ENCODE measurements at places on chromosomes 16 and 17. TPM values are rescaled to one million over a fixed set of nuclear protein-coding genes. Genes with fewer than 3 reads are reported as not detected.

The FNDC8 gene
- not detected for total RNA-seq

The SEPTIN1 gene
- total RNA-seq, result 162 TPM

The GNG13 gene
- total RNA-seq, result not detected

The RHBDL3 gene
- total RNA-seq, result 0.12 TPM

The CCNF gene
- total RNA-seq, result 44.7 TPM

The KRTAP1-1 gene
- total RNA-seq, result not detected

The TPPP3 gene
- not detected for total RNA-seq

- H3K27me3 ChIP-seq, result peaks cover 22% of the 10 kb centered on the region
- H3K36me3 ChIP-seq, result no peaks in the 10 kb centered on the region
- no peak for DNase-seq
Measured at GRCh38 chr16:71526111-71526631, at the start of gene CHST4. Gene CHST4, plus strand, starts transcription at chr16:71526426. Its CDS starts 10,252 bp downstream, at chr16:71536678.

DNA sequence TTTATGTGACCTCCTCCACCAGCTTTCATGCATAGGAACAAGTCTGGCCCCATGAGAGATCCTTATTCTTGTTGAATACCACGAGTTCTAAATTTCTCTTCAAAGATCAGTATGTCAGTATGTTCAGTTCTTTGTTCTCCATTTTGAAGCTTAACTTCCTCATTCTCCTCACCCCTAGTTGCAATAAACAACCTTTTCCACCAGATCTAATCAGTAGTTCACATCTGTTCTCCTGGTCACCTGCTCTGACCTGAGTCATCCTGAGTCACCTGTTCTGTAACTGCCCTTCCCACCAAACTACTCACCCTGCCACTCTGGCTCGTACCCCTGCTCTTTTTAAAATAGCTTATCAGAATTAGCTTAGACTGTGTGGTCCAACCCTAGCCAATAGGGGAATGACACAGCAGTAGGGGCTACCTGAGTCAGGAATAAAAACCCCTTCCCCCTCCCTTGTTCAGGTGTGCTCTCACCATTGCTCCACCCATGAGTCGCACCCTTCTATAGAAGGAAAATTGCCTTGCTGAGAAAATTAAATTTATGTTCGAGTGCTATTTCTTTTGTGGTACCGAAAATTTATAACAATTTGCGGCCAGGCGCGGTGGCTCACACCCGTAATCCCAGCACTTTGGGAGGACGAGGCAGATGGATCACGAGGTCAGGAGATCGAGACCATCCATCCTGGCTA lies 94.6 kb downstream of the EMP2 start:
- peak; percentile 26 for DNase-seq
- H3K4me1 ChIP-seq, result no peaks in the 10 kb centered on the region
- peaks cover 26% of the 10 kb centered on the region for H3K36me3 ChIP-seq
- H3K4me3 ChIP-seq, result no peak overlapping the region

DNA sequence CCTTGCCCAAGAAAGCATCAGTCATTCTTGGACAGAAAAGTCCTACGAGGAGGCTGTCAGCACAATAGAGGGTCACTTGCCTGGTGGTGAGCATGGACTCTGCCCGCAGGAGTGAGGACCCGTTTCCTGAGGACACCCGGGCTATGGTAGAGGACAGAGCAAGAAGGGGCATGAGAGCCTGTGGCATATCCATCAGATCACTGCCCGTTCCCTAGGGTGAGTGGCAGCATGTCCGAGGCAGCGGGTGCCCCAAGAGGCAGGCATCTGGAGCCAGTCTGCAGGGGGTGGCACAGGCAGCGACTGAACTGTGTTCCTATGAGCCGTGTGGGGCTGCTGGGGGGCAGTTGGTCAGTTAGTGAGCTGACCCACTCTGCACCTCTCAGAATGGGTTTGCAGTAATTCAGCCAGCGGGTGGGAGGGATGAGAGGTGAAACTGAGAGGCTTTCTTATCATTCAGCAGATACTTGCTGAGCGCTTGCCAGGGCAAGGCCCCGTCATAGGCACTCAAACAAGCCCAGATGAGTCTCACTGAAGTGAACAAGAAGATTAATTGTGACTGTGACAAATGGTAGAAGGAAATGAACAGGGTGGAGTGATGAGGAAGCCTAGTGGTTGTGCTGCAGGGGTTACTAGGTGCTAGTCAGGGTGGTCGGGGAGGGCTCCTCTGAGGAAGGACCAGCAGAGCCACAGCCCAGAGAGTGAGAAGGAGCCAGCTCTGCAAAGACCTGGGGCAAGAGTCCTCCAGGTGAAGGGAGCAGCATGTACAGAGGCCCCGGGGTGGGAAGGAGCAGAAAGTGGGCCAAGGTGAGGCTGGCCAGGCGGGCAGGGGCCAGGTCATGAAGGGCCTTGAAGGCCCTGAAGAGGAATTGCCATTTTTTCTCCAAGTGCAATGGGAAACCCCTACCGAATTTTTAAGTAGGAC lies 87.9 kb downstream of the CLEC16A start:
- no peaks in the 10 kb centered on the region for H3K27me3 ChIP-seq
- DNase-seq, result no peak

- H3K27ac ChIP-seq, result peak overlapping the region; percentile 19
- H3K27me3 ChIP-seq, result no peaks in the 10 kb centered on the region
- peak; percentile 49 for DNase-seq
- H3K36me3 ChIP-seq, result peaks cover 47% of the 10 kb centered on the region
- H3K4me3 ChIP-seq, result peak overlapping the region; percentile 19
- peaks cover 35% of the 10 kb centered on the region for H3K4me1 ChIP-seq
Measured at GRCh38 chr17:62059414-62059813, 5.7 kb downstream of the MED13 start.

DNA sequence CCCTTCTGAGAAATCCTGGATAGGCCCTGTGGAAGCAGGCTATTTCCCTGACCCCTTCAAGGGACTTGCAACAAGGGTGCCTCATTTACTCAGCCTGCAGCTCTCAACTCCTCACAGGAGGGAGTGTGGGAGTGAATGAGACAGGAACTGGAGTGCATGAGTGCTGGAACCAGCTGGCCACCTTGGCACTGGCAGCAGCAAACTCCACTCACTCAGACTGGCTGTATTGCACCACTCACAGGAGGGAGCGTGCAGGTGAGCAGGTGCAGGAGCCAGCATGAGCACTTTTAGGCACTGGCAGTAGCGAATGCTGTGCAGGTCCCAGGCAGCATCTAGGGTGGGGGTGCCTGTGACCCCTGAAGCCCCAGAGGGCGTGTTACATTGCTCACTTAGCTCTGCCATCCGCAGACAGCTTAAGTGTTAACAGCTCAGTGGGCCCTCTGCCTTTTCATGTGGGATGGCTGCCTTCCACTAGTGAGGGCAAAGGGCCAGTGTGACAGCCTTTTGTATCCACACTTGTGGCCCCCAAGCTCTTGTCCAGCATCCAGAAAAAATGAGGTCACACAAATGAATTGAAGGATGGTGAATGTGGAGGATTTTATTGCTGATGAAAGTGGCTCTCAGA lies 11.0 kb upstream of the ZNHIT3 start:
- DNase-seq, result peak; percentile 48
- no peaks in the 10 kb centered on the region for H3K4me1 ChIP-seq
- no peak overlapping the region for H3K4me3 ChIP-seq
- H3K27ac ChIP-seq, result no peak overlapping the region
- no peaks in the 10 kb centered on the region for H3K36me3 ChIP-seq

- DNase-seq, result peak; percentile 74
- no peak overlapping the region for H3K4me3 ChIP-seq
- peak overlapping the region; percentile 20 for H3K27ac ChIP-seq
- peaks cover 11% of the 10 kb centered on the region for H3K36me3 ChIP-seq
- H3K4me1 ChIP-seq, result peaks cover 19% of the 10 kb centered on the region
- H3K27me3 ChIP-seq, result no peaks in the 10 kb centered on the region
Measured at GRCh38 chr17:59746849-59747445, 39.5 kb downstream of the VMP1 start.

GRCh38 chr16:117379-118365 lies 20.8 kb downstream of the NPRL3 start:
- peak; percentile 89 for DNase-seq
- H3K27me3 ChIP-seq, result no peaks in the 10 kb centered on the region
- peaks cover 13% of the 10 kb centered on the region for H3K36me3 ChIP-seq
- no peak overlapping the region for H3K4me3 ChIP-seq
- peaks cover 11% of the 10 kb centered on the region for H3K4me1 ChIP-seq

GRCh38 chr17:39757931-39758873 lies 20.5 kb downstream of the GRB7 start:
- no peaks in the 10 kb centered on the region for H3K27me3 ChIP-seq
- peaks cover 51% of the 10 kb centered on the region for H3K4me1 ChIP-seq
- DNase-seq, result peak; percentile 74
- H3K4me3 ChIP-seq, result peak overlapping the region; percentile 1
- peak overlapping the region; percentile 56 for H3K27ac ChIP-seq
- peaks cover 10% of the 10 kb centered on the region for H3K36me3 ChIP-seq

- no peaks in the 10 kb centered on the region for H3K27me3 ChIP-seq
- peaks cover 30% of the 10 kb centered on the region for H3K36me3 ChIP-seq
- peaks cover 59% of the 10 kb centered on the region for H3K4me1 ChIP-seq
- H3K27ac ChIP-seq, result peak overlapping the region; percentile 85
- DNase-seq, result peak; percentile 73
Measured at GRCh38 chr17:59754552-59754951, 47.1 kb downstream of the VMP1 start.

- no peak overlapping the region for H3K4me3 ChIP-seq
- no peaks in the 10 kb centered on the region for H3K36me3 ChIP-seq
- DNase-seq, result no peak
- H3K4me1 ChIP-seq, result no peaks in the 10 kb centered on the region
- peaks cover 7% of the 10 kb centered on the region for H3K27me3 ChIP-seq
- no peak overlapping the region for H3K27ac ChIP-seq
Measured at GRCh38 chr16:57941016-57941664, 29.8 kb downstream of the CNGB1 start.

DNA sequence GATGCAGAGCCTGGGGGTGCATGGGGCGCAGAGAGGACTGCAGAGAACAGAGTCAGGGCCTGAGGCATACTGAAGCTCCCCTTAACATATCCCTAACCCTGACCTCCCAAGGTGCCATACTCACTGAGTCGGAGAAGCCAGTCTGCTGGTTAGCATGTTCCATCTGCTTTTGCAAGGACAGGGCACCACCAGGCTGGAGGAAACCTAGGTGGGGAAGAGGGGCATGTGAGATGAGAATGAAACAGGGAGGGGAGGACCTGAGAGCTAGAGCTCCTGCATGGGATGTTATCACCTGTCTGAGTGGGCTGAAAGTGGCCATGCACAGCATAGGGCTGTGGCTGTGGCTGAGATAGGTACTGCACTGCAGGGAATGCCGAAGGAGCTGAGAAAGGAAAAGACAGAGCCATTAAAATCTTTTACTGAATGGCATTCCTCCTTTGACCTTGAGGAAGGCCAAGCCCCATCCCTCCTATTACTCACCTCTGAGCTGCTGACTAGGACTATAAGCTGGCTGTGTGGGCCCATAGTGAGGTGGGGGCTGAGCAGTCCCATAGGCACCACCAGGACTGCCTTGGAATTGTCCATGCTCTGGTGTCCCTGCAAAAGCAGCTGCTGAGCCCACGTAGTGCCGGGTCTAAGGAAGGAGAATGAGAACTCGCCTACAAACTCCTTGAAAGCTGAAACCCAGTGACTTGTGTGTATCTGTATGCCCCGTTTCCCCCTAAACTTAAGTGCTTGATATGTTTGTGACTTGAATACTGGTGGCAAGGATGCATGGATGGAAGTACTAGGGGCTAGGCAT lies 1.9 kb downstream of the GPS2 start:
- H3K36me3 ChIP-seq, result peaks cover 70% of the 10 kb centered on the region
- H3K4me3 ChIP-seq, result peak overlapping the region; percentile 85
- no peaks in the 10 kb centered on the region for H3K27me3 ChIP-seq
- peak; percentile 69 for DNase-seq

GRCh38 chr17:33701910-33702309 lies 408.8 kb upstream of the ASIC2 start:
- H3K4me3 ChIP-seq, result no peak overlapping the region
- H3K36me3 ChIP-seq, result no peaks in the 10 kb centered on the region
- no peak overlapping the region for H3K27ac ChIP-seq
- H3K27me3 ChIP-seq, result no peaks in the 10 kb centered on the region

GRCh38 chr16:15502041-15502725 lies 67.8 kb downstream of the BMERB1 start:
- H3K4me1 ChIP-seq, result peaks cover 13% of the 10 kb centered on the region
- H3K4me3 ChIP-seq, result no peak overlapping the region
- H3K36me3 ChIP-seq, result no peaks in the 10 kb centered on the region
- H3K27me3 ChIP-seq, result no peaks in the 10 kb centered on the region
- no peak for DNase-seq
- no peak overlapping the region for H3K27ac ChIP-seq

DNA sequence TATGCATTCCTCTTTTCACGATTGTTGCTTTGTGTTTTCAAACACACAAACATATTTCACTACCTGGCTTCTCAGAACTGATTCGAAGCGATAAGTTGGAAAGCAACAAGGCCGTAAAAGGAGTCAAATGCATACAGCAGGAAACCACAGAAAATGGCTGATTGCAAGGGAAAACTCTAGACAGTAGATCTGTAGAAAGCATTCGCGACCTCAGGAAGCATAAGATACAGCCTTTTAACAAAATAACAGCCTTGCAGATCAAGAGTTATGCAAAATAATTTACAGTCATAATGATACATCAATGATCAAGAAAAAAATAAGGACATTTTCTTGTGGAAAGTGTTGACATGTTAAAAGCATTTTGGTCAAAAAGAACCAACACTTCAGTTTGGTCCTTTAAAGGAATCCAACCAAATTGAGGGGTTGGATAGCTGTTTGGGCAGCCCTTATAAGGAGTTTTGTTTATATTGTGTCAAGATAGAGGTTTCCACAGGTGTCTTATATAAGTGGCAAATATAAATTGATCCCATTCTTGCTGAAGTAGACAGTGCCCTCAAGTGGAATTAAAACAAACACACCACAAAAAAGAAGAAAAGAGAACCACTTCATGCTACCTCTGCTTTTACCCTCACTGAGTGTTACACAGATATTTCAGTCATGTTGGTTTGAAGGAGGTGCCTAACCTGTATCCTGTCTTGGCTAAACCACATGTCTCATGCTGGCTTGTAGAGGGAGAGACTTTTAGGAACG lies 5.5 kb downstream of the CYLD start:
- peaks cover 56% of the 10 kb centered on the region for H3K36me3 ChIP-seq
- H3K4me1 ChIP-seq, result peaks cover 50% of the 10 kb centered on the region
- peak overlapping the region; percentile 80 for H3K4me3 ChIP-seq
- H3K27ac ChIP-seq, result peak overlapping the region; percentile 90
- DNase-seq, result peak; percentile 86

- no peaks in the 10 kb centered on the region for H3K27me3 ChIP-seq
- H3K4me3 ChIP-seq, result peak overlapping the region; percentile 90
- peak; percentile 88 for DNase-seq
- peaks cover 7% of the 10 kb centered on the region for H3K36me3 ChIP-seq
- peaks cover 52% of the 10 kb centered on the region for H3K4me1 ChIP-seq
- H3K27ac ChIP-seq, result peak overlapping the region; percentile 78
Measured at GRCh38 chr17:7478276-7479212, 887 bp downstream of the ZBTB4 start.

DNA sequence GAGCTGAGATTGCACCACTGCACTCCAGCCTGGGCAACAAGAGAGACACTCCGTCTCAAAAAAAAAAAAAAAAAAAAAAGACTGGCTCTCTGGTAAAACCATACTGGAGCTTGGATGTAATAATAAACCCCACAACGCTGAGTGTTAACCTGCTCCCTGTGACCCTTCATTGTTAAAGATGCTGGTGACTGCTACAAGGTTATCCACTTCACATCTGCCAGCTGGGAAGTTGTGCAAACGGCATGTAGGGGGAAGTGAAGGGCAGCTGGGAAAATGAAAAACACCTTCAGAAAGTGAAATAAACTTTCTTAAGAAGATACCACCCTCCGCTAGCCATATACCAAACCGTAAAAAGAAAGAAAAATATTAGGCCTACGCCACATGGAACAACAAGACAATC lies 131.0 kb upstream of the NUDT7 start:
- H3K4me1 ChIP-seq, result no peaks in the 10 kb centered on the region
- no peak overlapping the region for H3K4me3 ChIP-seq
- no peak overlapping the region for H3K27ac ChIP-seq
- no peaks in the 10 kb centered on the region for H3K36me3 ChIP-seq
- no peaks in the 10 kb centered on the region for H3K27me3 ChIP-seq
- no peak for DNase-seq

Data from activated CD4-positive, alpha-beta T cell treated with anti-CD3 and anti-CD28 coated beads, Interleukin-2, amount 10 ng/mL, durations not matched to agents 24 days and 14 days (primary cell).